ENCODE measurements at places on chromosomes 13 and 19.

DNA sequence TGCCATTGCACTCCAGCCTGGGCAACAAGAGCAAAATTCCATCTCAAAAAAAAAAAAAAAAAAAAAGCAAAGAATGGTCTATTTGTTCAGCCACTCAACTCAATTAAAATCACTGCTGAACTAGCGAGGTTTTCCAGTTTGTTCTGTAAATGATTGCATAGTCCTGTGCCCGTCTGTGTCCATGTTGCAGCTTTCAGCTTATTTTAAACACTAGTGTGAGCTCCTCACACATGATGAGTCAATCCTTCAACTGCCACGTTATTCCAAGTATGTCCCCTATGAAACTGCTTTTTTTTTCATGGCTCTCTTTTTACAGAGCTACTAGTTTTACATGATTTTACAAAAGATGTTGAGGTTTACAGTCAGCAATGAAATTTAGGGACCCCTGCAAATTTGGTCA lies 12.2 kb downstream of the SUGP2 start:
- peaks cover 16% of the 10 kb centered on the region for H3K36me3 ChIP-seq
- H3K27ac ChIP-seq, result no peak overlapping the region
- H3K4me1 ChIP-seq, result peaks cover 4% of the 10 kb centered on the region
- H3K4me3 ChIP-seq, result no peak overlapping the region
- no peaks in the 10 kb centered on the region for H3K27me3 ChIP-seq

- no peak for DNase-seq
- H3K27me3 ChIP-seq, result no peaks in the 10 kb centered on the region
- H3K27ac ChIP-seq, result no peak overlapping the region
- no peaks in the 10 kb centered on the region for H3K36me3 ChIP-seq
- no peak overlapping the region for H3K4me3 ChIP-seq
Measured at GRCh38 chr13:23866420-23867026, 22.7 kb downstream of the MIPEP start.

DNA sequence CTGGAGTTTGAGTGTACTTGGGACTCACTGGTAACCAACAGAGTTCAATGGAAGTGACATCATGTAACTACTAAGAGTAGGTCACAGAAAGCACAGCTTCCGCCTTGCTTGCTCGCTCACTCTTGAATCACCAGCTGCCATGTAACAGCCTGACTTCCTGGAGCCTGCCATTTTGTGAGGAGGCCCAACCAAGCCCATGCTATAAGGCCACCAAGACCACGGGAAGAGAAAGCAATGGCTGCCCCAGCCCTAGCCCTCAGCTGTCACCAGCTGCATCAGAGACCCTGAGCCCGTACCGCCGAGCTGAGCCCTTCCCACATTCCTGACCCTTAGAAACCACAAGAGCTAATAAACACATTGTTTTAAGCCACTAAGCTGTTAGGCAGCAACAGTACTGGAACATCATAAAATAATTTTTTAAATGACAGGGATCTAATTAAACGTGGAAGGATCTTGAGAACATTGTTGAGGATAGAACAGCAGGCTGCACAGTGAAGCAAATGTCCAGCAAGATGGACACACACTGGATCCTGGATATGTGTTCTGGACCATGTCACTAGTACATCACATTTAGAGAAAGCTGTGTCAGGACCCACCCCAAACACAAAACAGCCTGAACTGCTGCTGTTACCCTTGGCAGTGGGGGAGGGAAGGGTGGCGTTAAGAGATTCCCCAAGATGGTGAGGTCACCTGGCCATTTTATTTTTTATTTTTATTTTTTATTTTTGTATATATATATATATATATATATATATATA lies 21.7 kb upstream of the LDLR start:
- no peaks in the 10 kb centered on the region for H3K27me3 ChIP-seq
- H3K36me3 ChIP-seq, result no peaks in the 10 kb centered on the region
- no peaks in the 10 kb centered on the region for H3K4me1 ChIP-seq
- no peak overlapping the region for H3K27ac ChIP-seq
- DNase-seq, result no peak

- no peak overlapping the region for H3K4me3 ChIP-seq
- no peak overlapping the region for H3K27ac ChIP-seq
- DNase-seq, result no peak
Measured at GRCh38 chr13:28792992-28793391, 27.1 kb upstream of the MTUS2 start.

DNA sequence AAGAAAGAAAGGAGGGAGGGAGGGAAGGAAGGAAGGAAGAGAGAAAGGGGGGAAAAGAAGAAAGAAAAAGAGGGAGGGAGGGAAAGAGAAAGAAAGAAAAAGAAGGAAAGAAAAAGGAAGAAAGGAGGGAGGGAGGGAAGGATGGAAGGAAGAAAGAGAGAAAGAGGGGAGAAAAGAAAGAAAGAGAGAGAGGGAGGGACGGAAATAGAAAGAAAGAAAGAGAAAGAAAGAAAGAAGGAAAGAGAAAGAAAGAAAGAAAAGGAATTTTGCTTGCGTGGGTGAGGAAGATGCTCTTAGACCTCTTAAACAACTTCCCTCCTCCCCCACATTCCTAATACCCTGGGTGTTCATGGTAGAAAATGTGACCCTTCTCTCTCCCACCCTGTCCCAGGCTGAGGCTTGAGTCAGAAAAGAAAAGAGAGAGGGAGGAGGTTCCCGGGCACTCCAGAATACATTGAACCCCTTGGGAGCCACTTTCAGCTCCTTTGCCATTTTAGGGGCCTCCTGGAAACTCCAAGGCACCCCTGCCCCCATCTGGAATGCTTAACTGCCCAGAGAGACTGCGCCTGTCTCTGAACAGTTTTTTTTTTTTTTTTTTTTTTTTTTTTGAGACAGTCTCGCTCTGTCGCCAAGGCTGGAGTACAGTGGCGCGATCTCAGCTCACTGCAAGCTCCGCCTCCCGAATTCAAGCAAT lies 9.2 kb upstream of the KANK3 start:
- H3K36me3 ChIP-seq, result no peaks in the 10 kb centered on the region
- H3K4me1 ChIP-seq, result peaks cover 27% of the 10 kb centered on the region
- DNase-seq, result no peak
- H3K27ac ChIP-seq, result no peak overlapping the region
- H3K4me3 ChIP-seq, result no peak overlapping the region

DNA sequence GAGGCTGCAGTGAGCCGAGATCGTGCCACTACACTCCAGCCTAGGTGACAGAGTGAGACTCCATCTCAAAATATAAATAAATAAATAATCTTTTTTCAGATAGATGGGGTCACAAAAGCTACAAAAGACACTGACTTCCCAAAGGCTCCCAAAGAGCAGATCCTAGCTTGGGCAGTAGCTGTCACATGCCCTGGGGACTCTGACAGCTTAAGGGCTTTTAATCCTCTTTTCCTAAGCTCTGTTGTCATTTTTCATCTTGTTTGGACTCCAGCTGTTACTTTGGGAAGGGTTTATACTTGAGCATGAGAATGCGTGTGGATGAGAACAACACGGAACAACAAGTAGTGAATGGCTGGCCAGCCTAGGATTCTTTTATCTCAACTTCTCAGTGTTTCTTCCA lies 231.7 kb downstream of the MZT1 start:
- H3K27ac ChIP-seq, result no peak overlapping the region
- H3K27me3 ChIP-seq, result no peaks in the 10 kb centered on the region
- no peaks in the 10 kb centered on the region for H3K4me1 ChIP-seq
- no peak overlapping the region for H3K4me3 ChIP-seq

DNA sequence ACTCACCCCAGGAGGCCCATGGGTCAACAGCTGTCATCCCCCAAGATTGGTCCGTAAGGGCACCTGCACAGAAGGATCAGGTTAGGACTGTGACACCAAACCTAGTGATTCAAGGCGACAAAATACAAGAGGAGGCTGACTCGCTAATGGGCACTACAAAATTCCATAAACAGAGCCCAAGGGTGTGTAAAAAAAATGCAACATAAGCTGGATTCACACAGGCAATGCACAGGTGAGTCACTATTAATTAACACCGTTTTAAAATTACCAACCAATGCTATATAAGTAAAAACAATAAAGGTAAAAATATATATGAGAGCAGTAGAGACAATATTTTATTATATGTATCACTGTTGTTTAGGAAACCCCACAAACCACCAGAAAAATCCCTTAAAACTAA lies 1.9 kb downstream of the ZNF606 start:
- H3K4me3 ChIP-seq, result no peak overlapping the region
- no peaks in the 10 kb centered on the region for H3K4me1 ChIP-seq
- DNase-seq, result no peak
- no peak overlapping the region for H3K27ac ChIP-seq

- no peak for DNase-seq
- no peaks in the 10 kb centered on the region for H3K4me1 ChIP-seq
- no peaks in the 10 kb centered on the region for H3K27me3 ChIP-seq
- no peaks in the 10 kb centered on the region for H3K36me3 ChIP-seq
- H3K27ac ChIP-seq, result no peak overlapping the region
- H3K4me3 ChIP-seq, result no peak overlapping the region
Measured at GRCh38 chr13:81078048-81078447, 737.1 kb upstream of the SPRY2 start.

GRCh38 chr19:15263361-15263985 lies 31.2 kb upstream of the EPHX3 start:
- H3K27ac ChIP-seq, result peak overlapping the region; percentile 23
- no peak overlapping the region for H3K4me3 ChIP-seq
- peaks cover 6% of the 10 kb centered on the region for H3K36me3 ChIP-seq

DNA sequence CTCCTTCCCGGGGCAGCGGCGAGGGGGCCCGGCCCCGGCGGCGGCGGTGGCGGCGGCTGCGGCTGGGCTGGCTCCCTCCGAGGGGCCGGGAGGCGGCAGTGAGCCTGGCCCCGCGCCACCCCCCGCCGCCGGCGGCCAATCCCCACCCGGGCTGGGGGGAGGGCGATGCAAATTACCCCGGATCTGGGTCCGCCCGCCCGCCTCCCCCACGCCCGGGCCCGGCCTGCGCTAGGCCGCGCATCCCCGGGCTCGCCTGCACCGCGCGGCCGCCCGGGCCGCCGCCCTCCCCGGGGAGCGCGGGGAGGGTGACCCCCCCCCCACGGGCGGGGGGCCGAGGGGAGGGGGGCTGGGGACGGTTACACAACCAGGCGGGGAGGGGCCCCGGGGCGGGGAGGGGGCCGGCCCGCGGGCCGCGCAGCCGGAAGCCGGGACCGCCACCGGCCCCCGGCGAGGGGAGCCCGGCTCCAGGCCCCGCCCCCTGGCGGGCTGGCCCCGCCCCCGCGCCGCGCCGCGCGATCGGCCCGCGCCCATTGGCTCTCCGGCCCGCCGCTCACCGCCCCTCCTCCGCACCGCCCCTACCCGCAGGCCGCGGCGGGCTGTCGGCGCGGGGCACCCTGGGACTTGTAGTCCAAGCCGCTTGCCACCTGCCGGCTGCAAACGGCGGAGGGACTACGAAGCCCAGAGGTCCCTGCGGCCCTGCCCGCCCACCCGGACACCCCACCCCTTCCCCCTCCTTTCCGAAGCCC lies 1.1 kb downstream of the ZBTB7A start:
- no peaks in the 10 kb centered on the region for H3K36me3 ChIP-seq
- peaks cover 1% of the 10 kb centered on the region for H3K4me1 ChIP-seq
- H3K4me3 ChIP-seq, result peak overlapping the region; percentile 70

GRCh38 chr19:12985049-12985776 lies 10.1 kb upstream of the NFIX start:
- no peaks in the 10 kb centered on the region for H3K4me1 ChIP-seq
- H3K36me3 ChIP-seq, result no peaks in the 10 kb centered on the region
- DNase-seq, result peak; percentile 59
- H3K27ac ChIP-seq, result no peak overlapping the region

- H3K27me3 ChIP-seq, result no peaks in the 10 kb centered on the region
- DNase-seq, result no peak
- no peak overlapping the region for H3K4me3 ChIP-seq
- H3K4me1 ChIP-seq, result no peaks in the 10 kb centered on the region
Measured at GRCh38 chr13:32881074-32881776, 135.0 kb upstream of the KL start.

- peaks cover 19% of the 10 kb centered on the region for H3K4me1 ChIP-seq
- H3K36me3 ChIP-seq, result no peaks in the 10 kb centered on the region
- H3K4me3 ChIP-seq, result no peak overlapping the region
- no peaks in the 10 kb centered on the region for H3K27me3 ChIP-seq
- peak; percentile 90 for DNase-seq
- no peak overlapping the region for H3K27ac ChIP-seq
Measured at GRCh38 chr19:1853295-1854038, 5.2 kb upstream of the REXO1 start.

DNA sequence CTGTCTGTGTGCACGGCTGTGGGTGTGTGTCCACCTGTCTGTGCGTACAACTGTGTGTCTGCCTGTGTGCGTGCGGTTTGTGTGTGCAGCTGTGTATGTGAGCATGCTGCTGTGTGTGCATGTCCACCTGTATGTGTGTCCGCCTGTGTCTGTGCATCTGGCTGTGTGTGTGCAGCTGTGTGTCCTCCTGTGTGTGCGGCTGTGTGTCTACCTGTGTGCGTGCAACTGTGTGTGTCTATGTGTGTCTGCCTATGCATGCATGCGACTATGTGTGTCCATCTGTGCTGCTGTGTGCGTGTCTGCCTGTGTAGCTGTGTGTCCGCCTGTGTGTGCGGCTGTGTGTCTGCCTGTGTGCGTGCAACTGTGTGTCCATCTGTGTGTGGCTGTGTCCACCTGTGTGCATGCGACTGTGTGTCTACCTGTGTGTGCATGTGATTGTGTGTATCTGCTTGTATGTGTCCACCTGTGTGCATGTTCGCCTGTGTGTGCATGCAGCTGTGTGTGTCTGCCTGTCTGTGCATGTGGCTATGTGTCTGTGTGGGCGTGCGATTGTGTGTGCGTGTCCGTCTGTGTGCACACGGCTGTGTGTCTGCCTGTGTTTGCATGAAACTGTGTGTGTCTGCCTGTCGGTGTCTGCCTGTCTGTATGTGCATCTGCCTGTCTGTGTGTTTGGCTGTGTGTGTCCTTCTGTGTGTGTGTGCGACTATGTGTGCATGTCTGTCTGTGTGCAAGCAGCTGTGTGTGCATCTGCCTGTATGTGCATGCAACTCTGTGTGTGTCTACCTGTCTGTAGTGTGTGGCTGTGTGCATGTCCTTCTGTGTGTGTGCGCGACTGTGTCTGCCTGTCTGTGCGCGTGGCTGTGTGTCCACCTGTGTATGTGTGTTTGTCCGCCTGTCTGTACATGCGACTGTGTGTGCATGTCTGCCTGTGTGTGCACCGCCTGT lies 57.1 kb upstream of the C13orf46 start:
- no peaks in the 10 kb centered on the region for H3K4me1 ChIP-seq
- H3K27me3 ChIP-seq, result no peaks in the 10 kb centered on the region
- no peaks in the 10 kb centered on the region for H3K36me3 ChIP-seq
- H3K27ac ChIP-seq, result no peak overlapping the region

GRCh38 chr13:113350065-113350937 lies 13.6 kb downstream of the GRTP1 start:
- no peak overlapping the region for H3K27ac ChIP-seq
- H3K36me3 ChIP-seq, result no peaks in the 10 kb centered on the region
- H3K27me3 ChIP-seq, result no peaks in the 10 kb centered on the region
- H3K4me3 ChIP-seq, result no peak overlapping the region
- DNase-seq, result no peak
- H3K4me1 ChIP-seq, result no peaks in the 10 kb centered on the region

GRCh38 chr13:60335531-60335930 lies 61.5 kb upstream of the TDRD3 start:
- DNase-seq, result no peak
- no peak overlapping the region for H3K27ac ChIP-seq
- H3K4me1 ChIP-seq, result no peaks in the 10 kb centered on the region
- H3K36me3 ChIP-seq, result no peaks in the 10 kb centered on the region

GRCh38 chr19:5143471-5144411 lies 174.8 kb downstream of the KDM4B start:
- DNase-seq, result peak; percentile 46
- no peaks in the 10 kb centered on the region for H3K36me3 ChIP-seq
- no peak overlapping the region for H3K4me3 ChIP-seq
- H3K27me3 ChIP-seq, result no peaks in the 10 kb centered on the region

All from right lobe of liver (tissue), 6 donors.